ENCODE measurements at places on chromosomes 1 and 21.
A peak's percentile ranks its signal among the peaks of the same experiment; 100 is the strongest.

- DNase-seq, result no peak
Observed at GRCh38 chr1:223401873-223402789, 8.9 kb downstream of the CCDC185 start.

DNA sequence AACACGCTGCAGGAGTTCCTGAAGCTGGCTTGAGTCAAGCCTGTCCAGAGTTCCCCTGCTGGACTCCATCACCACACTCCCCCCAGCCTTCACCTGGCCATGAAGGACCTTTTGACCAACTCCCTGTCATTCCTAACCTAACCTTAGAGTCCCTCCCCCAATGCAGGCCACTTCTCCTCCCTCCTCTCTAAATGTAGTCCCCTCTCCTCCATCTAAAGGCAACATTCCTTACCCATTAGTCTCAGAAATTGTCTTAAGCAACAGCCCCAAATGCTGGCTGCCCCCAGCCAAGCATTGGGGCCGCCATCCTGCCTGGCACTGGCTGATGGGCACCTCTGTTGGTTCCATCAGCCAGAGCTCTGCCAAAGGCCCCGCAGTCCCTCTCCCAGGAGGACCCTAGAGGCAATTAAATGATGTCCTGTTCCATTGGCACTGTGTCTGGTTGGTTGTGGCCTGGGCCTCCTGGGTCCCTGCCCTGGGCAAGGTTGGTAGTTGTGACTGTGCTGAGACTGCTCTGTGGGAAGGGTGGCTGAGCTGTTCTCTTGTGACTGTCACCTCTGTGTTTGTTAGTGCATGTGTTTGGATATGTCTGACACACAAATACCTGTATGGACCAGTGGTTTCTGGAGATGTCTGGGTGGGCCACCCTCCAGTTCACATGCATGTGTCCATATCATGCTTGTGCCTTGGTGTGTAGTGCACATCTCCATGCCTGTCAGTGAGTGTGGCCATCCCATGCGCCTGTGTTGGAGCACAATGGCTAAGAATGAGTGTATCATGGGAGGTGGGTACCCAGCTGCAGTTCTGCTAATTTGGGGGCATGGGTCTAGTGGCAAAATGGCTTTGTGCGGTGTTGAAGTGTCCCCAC, 1.4 kb downstream of the SH3BGRL3 start:
- DNase-seq, result no peak

- DNase-seq, result peak; percentile 87
Observed at GRCh38 chr1:15799004-15799867, 8.2 kb downstream of the UQCRHL start.

- peak; percentile 31 for DNase-seq
Observed at GRCh38 chr1:82517586-82517985, 716.9 kb downstream of the ADGRL2 start.

GRCh38 chr1:192235127-192235526, 76.9 kb downstream of the RGS18 start:
- no peak for DNase-seq

DNA sequence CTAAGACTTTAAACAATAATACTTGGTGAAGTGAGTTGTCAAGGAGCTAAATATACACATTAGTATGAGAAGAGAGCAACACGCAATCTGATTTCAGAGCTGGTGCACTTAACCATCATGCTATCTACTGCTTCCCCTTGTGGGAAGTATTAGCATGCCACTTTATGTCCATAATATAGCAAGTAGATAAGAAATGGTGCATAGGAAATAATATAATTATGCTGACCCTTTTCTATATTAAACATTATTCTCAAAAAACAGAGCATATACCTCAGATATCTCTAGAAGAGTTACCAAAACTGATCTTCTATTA, 63.4 kb downstream of the MAGI3 start:
- no peak for DNase-seq

DNA sequence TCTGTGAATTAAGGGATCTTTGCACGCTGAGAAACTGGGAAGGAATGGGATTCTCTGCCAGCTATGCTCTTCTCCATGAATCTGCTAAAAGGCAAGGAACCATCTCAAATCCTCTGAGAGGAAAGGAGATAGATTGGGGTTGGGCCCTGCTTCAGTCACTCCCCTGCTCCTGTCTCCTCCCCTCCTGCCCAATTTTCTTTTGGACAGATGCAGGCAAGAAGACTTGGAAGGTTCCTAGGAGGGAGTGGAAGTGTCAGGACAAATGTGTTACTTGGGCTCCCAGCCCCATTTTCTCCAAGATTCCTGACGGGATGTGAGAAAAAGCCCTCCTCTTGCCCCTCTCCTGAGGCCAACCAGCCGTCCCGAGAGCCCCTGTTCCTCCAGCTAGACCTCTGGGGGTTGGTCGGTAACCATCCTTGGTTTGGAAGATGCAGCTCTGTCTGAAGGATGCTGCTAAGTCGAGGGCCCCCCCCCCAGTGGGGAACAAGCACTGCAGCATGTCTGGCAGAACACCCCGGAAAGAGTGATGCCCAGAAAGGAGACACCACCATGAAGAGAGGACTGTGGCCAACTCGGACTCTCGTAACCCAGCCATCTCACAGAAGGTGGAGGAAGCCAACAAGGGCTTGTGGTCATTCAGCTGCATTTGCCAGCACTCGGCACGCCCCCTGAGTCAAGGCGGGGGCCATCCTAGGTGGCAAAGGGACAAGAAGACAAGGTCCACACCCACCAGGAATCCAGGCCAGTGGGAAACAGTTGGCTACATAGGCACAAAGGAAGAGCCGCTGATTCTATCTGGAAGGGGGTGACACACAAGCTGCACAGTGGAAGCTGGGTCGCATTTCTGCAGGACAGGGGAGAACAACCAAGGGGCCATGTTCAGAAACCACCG, 43.7 kb downstream of the CDK18 start:
- DNase-seq, result peak; percentile 4

Measured in hepatocyte (in vitro differentiated cells).